Neural progenitor cell (in vitro differentiated cells): ENCODE measurements at places on chromosomes 4 and X. TPM values are rescaled to one million over a fixed set of nuclear protein-coding genes. Genes with fewer than 3 reads are reported as not detected.

RAB39B gene
- total RNA-seq, result 6.3 and 8.7 TPM in 2 replicates

HSFX1 gene
- total RNA-seq, result 0.06 and 0.59 TPM in 2 replicates

FSTL5 gene
- not detected in 2 replicates for total RNA-seq

ABHD18 gene
- total RNA-seq, result 11.2 and 14.7 TPM in 2 replicates

RAB9B gene
- total RNA-seq, result 2.2 and 2.4 TPM in 2 replicates

MAGEA9B gene
- total RNA-seq, result not detected in 2 replicates

CYSLTR1 gene
- total RNA-seq, result not detected in 2 replicates

DNA sequence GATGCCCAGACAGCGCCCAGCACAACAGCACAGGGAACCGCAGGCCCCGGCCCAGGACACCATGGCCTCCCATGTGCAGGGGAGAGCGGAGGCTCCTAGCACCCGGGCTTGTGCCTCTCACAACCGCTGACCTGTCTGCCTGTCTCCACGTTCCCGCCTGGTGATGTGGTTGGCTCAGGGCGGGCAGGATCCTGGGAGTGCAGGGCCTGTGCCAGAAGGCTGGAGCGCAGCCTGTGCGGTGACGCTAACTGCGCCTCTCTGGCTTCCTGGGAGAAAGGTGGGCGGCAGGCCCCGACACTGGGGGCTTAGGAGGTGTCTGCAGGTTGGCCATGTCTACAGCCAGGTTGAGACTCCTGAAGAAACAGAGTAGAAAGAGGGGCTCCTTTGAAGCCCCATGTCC is 48.7 kb downstream of the CPZ start:
- H3K27ac ChIP-seq, result no peak overlapping the region
- no peak overlapping the region for H3K4me3 ChIP-seq
- H3K4me1 ChIP-seq, result peaks cover 13% of the 10 kb centered on the region
- no peak for DNase-seq
- no peaks in the 10 kb centered on the region for H3K36me3 ChIP-seq
- peaks cover 10% of the 10 kb centered on the region for H3K27me3 ChIP-seq

- H3K4me1 ChIP-seq, result peaks cover 21% of the 10 kb centered on the region
- no peak for DNase-seq
- no peak overlapping the region for H3K4me3 ChIP-seq
- H3K27me3 ChIP-seq, result no peaks in the 10 kb centered on the region
Observed at GRCh38 chr4:11072463-11072862, 356.2 kb downstream of the HS3ST1 start.

DNA sequence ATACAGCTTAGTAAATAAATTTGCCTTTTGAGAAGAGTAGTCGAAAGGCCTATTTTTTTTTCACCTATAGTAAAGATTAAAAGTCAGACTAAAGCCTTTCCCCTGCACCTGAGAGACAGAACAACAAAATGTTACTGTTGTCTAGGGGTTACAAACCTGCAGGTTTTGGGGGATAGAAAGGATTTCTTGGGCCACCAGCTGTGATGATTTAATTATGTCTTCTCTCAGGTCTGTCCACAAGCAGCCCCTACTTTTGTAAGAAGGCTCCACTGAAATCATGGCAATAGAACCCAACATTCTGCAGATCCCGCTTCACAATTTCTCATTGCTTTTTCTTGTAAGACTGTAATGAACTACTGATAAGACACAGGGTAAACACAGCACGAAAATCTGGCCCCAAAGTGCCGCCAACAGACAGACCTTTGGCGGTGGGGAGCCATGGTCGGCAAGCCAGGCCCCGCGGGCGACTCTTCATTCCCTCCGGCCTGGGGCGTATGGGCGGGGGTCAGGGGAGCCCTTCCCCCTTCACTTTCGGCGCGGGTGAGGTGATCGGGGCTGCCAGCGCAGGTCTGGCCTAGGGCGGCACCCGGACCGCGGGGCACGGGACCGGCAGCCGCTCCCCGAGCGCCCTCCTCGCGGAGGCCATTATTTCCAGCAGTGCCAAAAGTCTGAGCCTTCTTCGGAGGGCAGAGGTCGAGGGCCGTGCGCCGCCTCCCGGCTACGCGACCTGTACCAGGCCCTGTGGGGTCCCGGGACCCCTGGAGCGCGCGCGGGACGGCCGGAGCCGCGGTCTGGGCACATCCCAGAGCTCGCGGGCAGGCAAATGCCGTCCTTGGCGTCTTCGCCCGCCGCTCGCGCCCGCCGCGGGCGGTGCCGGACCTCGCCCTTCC is 812 bp upstream of the KDM6A start:
- peaks cover 3% of the 10 kb centered on the region for H3K36me3 ChIP-seq
- DNase-seq, result peak; percentile 22
- no peaks in the 10 kb centered on the region for H3K27me3 ChIP-seq
- peak overlapping the region; percentile 82 for H3K27ac ChIP-seq
- H3K4me3 ChIP-seq, result peak overlapping the region; percentile 83

GRCh38 chr4:24777536-24778463 is 17.6 kb upstream of the SOD3 start:
- no peak for DNase-seq
- no peak overlapping the region for H3K27ac ChIP-seq
- no peaks in the 10 kb centered on the region for H3K36me3 ChIP-seq
- H3K27me3 ChIP-seq, result no peaks in the 10 kb centered on the region

GRCh38 chr4:183936047-183936446 is 30.9 kb downstream of the STOX2 start:
- H3K27ac ChIP-seq, result no peak overlapping the region
- H3K36me3 ChIP-seq, result no peaks in the 10 kb centered on the region
- peaks cover 8% of the 10 kb centered on the region for H3K4me1 ChIP-seq
- no peak overlapping the region for H3K4me3 ChIP-seq

- no peaks in the 10 kb centered on the region for H3K27me3 ChIP-seq
- no peak for DNase-seq
- H3K4me3 ChIP-seq, result no peak overlapping the region
- H3K4me1 ChIP-seq, result no peaks in the 10 kb centered on the region
- no peak overlapping the region for H3K27ac ChIP-seq
Observed at GRCh38 chrX:112651766-112652165, 28.0 kb downstream of the LHFPL1 start.

- no peaks in the 10 kb centered on the region for H3K27me3 ChIP-seq
- no peak overlapping the region for H3K4me3 ChIP-seq
- no peak for DNase-seq
- H3K4me1 ChIP-seq, result no peaks in the 10 kb centered on the region
- no peak overlapping the region for H3K27ac ChIP-seq
Observed at GRCh38 chr4:184019076-184019475, 114.0 kb downstream of the STOX2 start.

- no peak overlapping the region for H3K4me3 ChIP-seq
- H3K27ac ChIP-seq, result no peak overlapping the region
- H3K36me3 ChIP-seq, result no peaks in the 10 kb centered on the region
- H3K4me1 ChIP-seq, result peaks cover 9% of the 10 kb centered on the region
Observed at GRCh38 chr4:156638925-156639605, 332.5 kb downstream of the PDGFC start.

DNA sequence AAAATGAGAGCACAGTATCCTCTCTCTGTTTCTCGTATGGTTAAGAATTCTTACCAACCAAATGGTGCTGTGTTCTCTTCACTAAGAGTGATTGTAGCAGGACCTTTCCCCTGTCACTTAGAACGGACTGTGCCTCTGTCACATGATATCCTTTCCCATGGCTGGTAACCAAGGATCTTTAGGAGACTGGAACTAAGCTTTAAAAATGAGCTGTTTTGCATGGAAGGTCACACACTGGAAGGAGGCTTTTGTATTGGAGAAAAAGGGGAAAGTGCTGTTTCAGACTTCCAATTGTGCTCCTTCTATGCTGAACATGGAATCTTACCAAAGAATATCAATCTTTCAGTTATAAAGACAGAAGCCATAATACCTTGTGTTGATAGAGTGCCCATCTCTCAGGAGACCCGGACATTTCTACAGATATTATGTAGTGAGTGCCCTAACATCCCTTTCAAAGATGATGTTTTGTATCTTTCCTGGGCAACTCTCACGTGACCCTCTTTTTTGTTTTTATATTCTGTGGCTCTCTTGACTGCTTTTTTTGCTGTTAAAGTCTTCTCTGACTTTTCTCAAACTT is 148.6 kb downstream of the SLC4A4 start:
- no peaks in the 10 kb centered on the region for H3K36me3 ChIP-seq
- DNase-seq, result peak; percentile 52
- peaks cover 13% of the 10 kb centered on the region for H3K4me1 ChIP-seq
- H3K4me3 ChIP-seq, result no peak overlapping the region
- no peaks in the 10 kb centered on the region for H3K27me3 ChIP-seq

- H3K4me3 ChIP-seq, result no peak overlapping the region
- no peaks in the 10 kb centered on the region for H3K27me3 ChIP-seq
- no peak for DNase-seq
- no peak overlapping the region for H3K27ac ChIP-seq
- H3K36me3 ChIP-seq, result no peaks in the 10 kb centered on the region
- no peaks in the 10 kb centered on the region for H3K4me1 ChIP-seq
Observed at GRCh38 chrX:97841544-97842179, 958.0 kb downstream of the RPA4 start.

DNA sequence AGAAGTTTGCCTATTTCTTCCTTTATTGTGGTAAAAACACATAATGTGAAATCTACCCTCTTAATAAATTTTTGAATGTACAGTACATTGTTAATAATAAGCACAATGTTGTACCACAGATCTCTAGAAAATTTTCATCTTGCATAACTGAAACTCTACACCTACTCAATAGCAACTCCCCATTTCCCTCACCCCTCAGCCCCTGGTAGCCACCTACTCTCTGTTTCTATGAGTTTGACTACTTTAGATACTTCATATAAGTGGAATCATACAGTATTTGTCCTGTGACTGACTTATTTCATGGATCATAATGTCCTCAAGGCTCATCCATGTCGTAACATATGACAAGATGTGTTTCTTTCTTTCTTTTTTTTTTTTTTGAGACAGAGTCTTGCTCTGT is 446.4 kb downstream of the RPA4 start:
- H3K27me3 ChIP-seq, result no peaks in the 10 kb centered on the region
- H3K36me3 ChIP-seq, result no peaks in the 10 kb centered on the region
- no peak for DNase-seq
- H3K27ac ChIP-seq, result no peak overlapping the region
- no peaks in the 10 kb centered on the region for H3K4me1 ChIP-seq
- H3K4me3 ChIP-seq, result no peak overlapping the region

DNA sequence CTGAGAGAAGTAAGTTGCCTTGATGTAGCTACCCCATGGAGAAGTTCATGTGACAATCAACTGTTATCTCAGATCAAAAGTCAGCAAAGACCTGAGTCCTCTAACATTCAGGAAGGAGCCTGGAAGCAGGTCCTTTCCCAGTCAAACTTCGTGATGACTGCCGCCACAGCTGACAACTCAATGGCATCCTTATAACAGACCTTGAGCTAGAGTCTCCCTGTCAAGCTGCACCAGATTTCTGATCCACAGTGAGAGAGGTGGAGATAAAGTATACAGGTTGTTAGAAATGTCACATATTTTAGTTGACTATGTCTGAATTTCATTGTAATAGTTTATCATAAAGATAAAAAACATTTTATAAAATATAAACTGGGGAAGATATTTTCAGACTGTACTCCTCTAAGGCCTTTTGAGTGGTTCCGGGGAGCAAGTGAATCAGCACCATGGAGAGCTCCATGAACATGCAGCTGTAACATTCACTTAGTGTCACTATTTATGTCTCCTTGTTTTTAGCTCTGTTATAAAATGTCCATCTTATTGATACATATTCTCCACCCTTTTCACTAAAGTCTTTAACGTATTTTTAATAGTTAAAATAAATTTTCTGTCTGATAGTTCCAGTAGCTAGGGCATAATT is 1653.5 kb upstream of the AGA start:
- no peak overlapping the region for H3K4me3 ChIP-seq
- no peaks in the 10 kb centered on the region for H3K4me1 ChIP-seq
- H3K27me3 ChIP-seq, result no peaks in the 10 kb centered on the region
- H3K36me3 ChIP-seq, result no peaks in the 10 kb centered on the region

DNA sequence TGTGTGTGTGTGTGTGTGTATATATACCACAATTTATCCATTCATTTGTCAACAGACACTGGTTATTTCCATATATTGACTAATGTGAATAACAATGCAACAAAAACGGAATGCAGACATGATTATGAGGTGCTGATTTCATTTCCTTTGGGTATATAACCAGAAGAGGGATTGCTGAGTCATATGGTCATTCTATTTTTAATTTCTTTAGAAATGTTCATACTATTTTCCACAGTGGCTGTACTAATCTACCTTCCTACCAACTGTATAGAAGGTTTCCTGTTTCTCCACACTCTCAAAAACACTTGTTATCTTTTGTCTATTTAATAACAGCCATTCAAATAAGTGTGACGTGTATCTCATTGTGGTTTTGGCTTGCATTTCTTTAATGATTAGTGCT is 269.9 kb downstream of the OPHN1 start:
- no peaks in the 10 kb centered on the region for H3K27me3 ChIP-seq
- no peaks in the 10 kb centered on the region for H3K4me1 ChIP-seq
- H3K27ac ChIP-seq, result no peak overlapping the region
- no peak overlapping the region for H3K4me3 ChIP-seq

- no peak for DNase-seq
- no peak overlapping the region for H3K27ac ChIP-seq
- no peaks in the 10 kb centered on the region for H3K4me1 ChIP-seq
- H3K4me3 ChIP-seq, result no peak overlapping the region
- no peaks in the 10 kb centered on the region for H3K27me3 ChIP-seq
Observed at GRCh38 chr4:177393236-177393635, 49.0 kb downstream of the AGA start.

DNA sequence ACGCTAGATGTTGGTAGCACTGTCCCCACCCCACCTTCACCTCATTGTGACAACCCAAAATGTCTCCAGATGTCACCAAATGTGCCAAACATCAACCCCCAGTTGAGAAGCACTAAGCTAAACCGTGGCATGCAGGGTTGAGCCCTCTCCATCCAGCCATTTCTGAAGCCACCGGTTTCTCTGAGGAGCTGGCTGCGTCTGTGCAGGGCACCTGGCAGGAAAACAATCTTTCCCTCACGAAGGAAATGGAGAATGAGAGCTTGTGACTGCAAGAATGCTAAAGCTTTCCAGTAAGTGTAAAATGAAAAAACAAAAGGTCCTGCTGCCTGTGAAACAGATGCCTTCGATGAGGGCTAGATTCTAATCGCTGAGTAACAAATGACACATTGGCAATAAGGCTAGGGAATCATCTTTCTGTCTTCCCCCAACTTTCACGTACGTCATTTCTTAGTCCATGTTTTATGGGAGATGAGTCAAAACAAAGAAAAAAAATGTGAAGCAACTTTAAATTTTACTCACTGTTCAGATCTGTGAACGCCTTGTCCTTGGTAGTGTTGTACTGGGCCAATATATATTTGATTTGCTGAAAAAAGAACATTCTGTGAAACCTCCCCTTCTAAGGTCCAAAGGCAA is 59.9 kb downstream of the PROM1 start:
- no peak overlapping the region for H3K27ac ChIP-seq
- H3K4me1 ChIP-seq, result no peaks in the 10 kb centered on the region
- H3K4me3 ChIP-seq, result no peak overlapping the region
- DNase-seq, result no peak
- H3K27me3 ChIP-seq, result no peaks in the 10 kb centered on the region
- no peaks in the 10 kb centered on the region for H3K36me3 ChIP-seq
